Cardiac septum (tissue), 1 donor: ENCODE measurements at places on chromosomes 12 and 14. TPM values are rescaled to one million over a fixed set of nuclear protein-coding genes. Genes with fewer than 3 reads are reported as not detected.

DNA sequence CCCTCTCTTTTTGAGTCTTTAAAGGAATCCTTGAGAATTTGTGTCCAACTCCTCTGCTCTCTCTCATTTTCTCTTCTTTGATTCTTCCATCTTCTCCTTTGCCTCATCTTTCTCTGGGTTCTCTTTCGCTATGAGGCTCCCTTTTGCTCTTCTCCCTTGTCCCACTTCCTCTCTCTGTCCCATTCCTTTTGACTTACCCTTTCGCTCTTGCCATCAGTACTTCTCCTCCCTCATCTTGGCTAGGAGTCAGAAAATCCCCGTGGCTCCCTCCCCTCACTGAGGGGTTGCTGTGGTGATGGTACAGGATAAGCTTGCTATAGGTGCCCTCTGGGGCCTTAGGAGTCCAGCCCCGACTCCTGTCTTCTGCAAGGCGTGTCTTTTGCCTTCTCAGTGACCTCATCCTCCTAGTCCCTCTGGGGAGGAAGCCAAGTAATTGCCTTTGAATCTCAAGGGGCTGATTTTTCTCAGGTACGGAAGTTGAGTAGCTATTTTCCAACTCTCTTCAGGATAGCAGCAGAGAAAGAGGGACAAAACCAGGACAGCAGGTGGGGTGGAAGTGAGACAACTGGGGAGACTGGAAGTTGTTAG lies 6.4 kb downstream of the PDE1B start:
- no peak for DNase-seq

GRCh38 chr14:75273272-75274049 lies 5.2 kb upstream of the FOS start:
- DNase-seq, result no peak

GRCh38 chr12:7123806-7124522 lies 4.7 kb downstream of the RBP5 start:
- DNase-seq, result no peak

GRCh38 chr14:104978746-104979691 lies 845 bp upstream of the AHNAK2 start:
- DNase-seq, result peak; percentile 57

GRCh38 chr14:102234331-102235264 lies 70.4 kb downstream of the MOK start:
- DNase-seq, result no peak

- DNase-seq, result no peak
These were observed 92.6 kb upstream of the ATP2B1 start for GRCh38 chr12:89801284-89801683.

DNA sequence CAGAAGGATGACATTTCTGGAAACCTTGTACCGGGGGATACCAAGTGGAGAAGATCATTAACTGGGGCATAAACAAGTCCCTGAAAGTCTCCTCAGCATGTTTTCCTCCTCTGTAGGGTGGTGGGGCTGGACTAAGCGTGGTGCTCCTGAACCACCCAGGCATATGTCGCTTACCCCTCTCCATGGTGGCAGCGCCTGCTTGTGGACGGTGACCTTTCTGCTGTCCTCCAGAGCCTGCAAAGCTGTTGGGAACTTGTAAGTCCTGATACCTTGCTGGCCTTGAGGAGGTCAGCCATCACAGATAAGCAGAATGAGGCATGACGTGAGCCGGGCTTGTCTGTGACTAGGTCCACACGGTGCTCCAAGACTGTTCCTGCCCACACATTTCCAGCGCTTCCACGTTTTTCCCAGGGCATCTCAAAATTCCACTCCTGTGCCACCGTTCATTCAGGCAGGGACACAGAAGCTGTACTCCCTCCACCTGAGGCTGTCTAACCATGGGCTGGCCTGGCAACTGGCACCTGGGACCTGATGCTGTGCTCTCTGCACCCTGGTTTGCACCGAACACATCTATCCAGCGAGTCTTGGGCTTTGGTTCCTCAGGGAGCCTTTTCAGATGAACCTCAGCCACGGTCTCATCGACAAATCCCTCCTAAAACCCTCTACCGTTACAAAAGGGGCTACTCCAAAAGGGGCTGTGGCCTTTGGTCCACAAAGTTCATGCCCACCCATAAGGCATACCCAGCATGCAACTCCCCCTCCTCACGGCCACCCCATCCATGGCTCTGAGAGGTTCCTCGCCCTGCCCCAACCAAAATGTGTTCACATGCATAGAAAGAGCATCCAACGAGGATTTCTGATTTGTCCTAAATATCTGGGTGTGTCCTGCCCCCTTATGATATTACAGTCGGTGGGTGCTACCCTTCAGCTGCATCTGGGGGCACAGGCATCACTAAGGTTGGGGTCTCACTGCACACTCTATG lies 199.6 kb upstream of the DIO3 start:
- DNase-seq, result peak; percentile 53

- DNase-seq, result no peak
These were observed 144.2 kb downstream of the C12orf75 start for GRCh38 chr12:105474672-105475071.

The C12orf50 gene
- 0.05 TPM for total RNA-seq

The POTEM gene
- not detected for total RNA-seq

The TSPAN19 gene
- not detected for total RNA-seq

The NUDT4 gene
- 116 TPM for total RNA-seq
